ENCODE measurements at places on chromosomes 5 and 9.

DNA sequence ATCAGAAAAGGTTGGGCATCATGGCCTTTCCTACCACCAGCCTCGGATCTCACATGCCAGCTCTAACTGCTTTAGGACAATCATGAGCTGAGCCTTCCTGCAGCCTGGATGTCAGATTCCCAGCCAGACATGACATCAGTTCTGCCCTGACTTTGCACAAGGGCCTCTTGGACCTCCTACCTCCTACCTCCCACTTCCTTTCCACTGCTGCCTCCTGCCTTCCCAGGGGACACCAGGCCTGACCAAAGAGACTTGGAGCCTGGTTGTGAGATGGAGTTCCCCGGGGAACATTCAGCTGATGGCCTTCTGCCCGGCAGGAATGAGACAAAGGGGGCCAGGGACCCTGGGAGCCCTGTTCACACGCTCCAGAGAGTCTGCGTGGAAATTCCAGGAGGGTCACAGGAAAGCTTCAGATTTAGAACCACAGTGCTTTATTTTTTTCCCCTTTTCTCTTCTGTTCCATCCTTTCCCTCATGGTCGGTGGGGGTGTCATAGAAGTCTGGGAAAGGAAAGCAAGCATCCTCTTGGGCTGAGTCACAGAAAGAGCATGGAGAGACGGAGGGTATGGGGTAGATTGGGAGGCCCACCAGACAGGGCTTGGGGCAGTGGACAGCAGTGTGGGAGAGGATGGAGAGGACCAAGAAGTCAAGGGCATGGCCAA lies 35.4 kb upstream of the IL17B start:
- no peak for DNase-seq

DNA sequence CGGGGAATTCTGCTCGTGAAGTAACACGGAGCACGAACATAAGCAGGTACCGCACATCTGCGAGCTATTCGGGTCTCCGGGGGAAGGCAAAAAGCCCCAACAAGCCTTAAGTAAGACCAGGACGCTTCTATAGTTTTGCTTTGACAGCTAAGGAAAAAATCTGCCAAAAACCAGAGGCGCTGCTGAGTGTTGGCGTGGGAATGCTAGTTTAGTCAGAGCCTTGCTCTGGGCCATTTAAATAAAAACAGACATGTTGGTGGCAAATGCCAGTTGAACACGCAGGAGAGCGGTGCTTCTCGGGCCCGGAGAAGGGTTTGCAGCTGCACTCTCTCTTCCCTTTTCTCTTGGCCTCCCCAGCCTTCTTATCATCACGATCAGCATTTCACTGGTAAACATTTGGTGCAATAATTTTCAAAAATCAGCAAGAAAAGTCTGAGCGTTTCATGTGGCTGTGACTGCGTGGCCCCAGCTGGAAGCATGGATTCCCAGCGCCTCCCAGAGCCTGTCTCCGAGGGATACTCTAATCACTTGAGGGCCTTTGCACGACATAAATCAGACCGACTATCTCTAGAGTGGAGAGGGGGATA lies 6.4 kb upstream of the NOTCH1 start:
- DNase-seq = no peak

DNA sequence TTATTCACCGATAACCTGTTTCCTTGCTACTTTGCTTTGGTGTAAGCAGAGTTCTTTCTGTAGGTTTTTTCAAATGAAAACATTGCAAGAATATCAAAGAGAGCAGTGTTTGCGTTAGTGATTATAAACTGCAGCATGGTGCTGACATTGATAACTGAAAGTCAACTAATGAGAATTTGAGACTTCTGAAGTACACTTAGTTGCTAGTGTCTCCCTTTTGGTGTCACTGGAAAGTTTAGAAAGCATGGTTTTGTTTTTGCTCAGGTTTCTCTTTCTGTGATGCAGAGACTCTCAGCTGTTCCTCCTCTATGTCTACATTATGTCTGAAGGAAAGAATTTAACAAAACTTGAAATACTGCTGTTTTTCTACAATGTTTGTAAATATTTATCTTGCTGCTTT lies 80.2 kb upstream of the ZNF169 start:
- no peak for DNase-seq

DNA sequence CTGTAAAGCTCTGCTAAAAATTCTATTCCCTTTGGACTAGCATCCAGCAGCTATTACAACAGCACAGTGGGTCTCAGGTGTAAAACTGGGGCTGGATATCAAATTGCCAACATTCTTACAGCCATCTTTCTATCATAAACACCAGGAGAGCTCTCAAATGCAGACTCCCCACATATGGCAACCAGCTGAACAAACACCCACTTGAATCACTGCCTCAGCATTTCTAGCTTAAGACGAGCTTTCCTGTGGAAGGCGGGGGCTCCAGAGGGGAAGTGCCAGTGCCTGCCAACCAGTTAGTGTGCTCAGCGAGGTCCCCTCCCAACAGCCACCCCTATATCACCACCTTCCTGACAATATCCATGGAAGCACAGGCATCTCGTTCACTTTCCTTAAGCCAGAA lies 62.2 kb downstream of the IPPK start:
- DNase-seq = no peak

GRCh38 chr5:126358525-126358924 lies 64.7 kb upstream of the GRAMD2B start:
- DNase-seq = no peak

DNA sequence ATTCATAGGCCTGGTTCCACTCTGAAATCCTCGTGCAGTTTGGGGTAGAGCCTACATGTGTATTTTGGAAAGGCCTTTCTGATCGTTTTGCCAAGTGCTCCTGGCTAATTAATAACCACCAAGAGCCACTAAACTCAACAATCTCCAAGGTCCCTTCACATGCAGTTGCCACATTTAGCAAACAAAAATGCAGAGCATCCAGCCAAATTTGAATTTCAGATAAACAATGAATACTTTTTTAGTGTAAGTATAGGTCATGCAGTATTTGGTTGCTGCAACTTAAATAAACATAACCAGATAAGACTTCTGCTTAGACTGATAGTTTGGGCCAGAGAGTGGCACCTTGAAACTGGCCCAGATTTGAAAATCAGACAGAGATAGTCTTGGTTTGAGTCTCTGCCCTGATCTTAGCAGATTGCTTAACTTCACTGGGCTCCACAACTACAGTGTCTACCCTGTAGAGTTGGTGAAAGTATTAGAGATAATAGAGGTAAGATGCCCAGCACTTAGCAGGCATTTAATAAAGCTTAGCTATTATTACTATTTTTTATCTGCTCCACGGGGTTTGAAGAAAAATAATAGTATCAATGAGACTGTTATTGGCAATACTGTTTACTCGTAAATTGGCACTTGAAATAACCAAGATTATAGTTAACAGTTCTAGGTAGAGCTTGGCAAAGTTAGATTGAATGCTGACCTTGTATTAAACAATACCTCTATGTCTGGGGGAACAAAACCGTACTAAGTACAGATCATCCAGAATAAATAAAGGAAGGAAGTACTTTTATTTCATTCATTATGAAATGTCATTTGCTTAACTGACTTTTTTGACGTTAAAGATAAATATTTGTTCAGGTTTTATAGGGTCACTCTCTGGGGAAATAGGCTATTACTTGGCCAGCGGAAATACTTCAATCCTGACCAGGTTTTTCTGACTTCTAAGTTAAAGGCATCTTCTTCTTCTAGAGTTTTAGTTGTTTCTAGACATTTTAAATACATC lies 274.8 kb downstream of the DOCK8 start:
- DNase-seq = no peak

DNA sequence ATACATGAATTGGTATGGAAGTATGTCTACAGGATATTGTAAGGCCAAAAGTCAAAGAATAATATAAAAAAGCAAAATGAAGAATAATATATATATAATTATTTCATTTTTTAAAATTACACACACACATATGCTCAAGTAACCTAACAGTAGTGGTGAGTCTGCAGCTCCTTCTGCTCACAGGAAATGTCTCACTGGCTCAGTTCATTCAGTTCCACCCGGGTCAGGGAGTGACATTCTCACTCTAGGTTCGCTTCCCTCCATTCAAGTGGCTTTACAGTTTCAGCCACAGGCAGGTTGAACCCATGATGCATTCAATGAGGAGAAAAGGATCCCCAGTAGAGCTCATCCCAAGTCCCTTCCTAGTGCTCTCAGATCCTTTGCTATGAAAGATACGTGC lies 90.8 kb downstream of the SUSD1 start:
- no peak for DNase-seq

GRCh38 chr9:76403352-76403751 lies 9.1 kb upstream of the RFK start:
- no peak for DNase-seq

- no peak for DNase-seq
Observed at GRCh38 chr9:137759649-137760321, 117.8 kb upstream of the CACNA1B start.

- no peak for DNase-seq
Observed at GRCh38 chr5:35026280-35026840, 21.4 kb downstream of the AGXT2 start.

DNA sequence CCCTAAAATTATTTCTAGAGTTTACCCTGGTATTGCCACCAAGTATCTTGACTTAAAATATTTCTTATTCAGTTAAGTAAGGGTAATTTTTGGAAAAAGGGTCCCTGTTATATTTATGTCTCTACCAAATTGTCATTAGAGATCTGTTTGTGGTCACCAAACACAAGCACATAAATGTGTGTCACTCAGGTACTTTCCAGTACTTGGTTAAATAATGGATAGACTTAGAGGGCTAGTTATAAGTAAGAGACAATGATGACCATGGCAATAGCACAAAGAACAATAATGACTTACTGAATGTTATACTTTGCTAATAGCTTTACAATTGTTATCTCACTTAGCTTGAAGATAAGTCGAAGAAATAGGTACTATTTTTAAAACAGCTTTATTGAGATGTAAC lies 9.0 kb downstream of the ADAMTS16 start:
- DNase-seq = no peak

- DNase-seq = no peak
Observed at GRCh38 chr5:126487596-126487995, 64.4 kb downstream of the GRAMD2B start.

DNA sequence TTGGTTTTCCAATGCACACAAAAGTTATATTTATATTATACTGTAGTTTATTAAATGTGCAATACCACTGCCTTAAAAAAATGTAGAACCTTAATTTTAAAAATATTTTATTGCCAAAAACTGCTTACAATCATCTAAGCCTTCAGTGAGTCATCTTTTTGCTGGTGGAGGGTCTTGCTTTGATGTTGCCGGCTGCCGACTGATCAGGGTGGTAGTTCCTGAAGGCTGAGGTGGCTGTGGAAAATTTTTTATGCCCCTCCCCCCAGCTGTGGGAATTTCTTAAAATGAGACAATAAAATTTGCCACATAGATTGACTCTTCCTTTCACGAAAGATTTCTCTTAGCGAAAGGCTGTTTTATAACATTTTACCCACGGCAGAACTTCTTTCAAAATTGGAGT lies 75.9 kb upstream of the SLC25A51 start:
- DNase-seq = no peak

DNA sequence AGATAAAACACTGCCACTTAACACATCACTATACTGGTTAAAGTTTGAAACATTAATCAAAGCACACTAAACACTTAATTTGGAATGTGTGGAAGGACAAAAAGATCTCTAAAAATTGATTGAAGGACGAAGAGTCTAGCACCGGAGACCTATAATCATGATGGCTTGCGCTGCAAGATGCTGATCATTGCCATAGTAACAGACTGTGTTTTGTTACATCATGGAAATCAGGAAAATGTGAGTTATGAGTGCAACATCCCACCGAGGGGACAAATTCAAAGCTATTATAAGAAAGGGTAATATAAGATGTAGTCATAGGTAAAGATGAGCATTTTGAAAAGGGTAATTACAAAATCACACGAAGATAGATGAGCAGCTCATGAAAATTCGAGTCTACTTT lies 278.8 kb upstream of the CTNND2 start:
- no peak for DNase-seq

DNA sequence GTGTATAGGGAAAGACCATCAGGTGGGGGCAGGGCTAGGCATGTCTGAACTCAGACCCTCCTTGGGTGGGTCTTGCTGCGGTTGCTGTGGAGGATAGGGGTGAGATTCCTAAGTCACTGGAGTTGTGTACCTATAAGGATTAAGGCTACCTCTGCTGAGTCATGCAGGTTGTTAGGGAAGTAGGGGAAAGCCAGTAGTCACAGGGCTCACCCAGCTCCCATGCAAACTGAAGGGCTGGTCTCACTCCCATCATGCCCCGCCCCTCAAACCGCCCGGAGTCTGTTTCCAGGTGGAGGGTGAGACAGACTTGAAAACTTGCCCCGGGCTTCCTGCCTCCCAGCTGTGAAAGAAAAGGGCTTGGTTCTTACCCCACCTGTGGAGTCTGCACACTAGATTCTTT lies 161.8 kb downstream of the CAVIN4 start:
- no peak for DNase-seq

DNA sequence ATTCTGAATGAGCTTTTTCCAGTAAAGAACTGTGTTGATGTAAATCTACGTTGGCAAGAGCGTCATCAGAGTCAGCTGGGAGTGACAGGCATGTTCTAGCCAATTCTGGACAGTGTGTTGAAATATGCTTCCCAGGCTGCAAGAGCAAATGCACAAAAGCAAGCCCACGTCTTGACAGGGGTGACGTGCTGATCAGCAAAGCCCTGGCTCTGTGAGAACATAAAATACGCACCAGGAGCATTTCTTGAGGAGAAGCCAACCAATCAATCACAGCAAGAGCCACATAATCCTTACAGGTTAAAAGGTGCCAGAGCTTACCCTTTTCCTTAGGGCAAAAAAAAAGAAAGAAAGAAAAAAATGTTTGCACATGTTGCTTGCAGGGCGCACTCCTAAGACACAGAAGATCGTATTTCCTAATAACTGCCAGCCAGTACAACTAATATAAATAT lies 148.1 kb downstream of the PDE4D start:
- DNase-seq = peak; percentile 32

DNA sequence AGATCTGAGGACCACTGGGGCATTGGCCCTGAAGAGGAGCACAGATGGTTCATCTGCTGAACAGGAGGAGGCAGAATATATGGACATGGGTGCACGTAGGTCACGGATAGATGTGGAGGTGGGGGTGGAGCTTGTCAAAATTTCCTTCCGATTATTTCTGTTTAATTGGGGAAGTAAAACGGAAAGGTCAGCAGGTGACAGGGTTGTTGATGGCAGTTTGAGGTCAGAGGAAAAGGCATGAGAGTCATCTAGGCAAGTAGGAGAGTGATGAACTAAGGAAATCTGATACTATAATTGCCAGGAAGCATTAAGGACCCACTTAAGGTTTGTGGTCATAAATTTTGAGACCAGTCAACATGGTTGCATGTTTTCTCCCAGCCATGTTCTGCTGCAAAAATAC lies 8.4 kb upstream of the FAM81B start:
- no peak for DNase-seq

- DNase-seq = peak; percentile 9
Observed at GRCh38 chr9:86242071-86242470, 17.4 kb downstream of the C9orf153 start.

DNA sequence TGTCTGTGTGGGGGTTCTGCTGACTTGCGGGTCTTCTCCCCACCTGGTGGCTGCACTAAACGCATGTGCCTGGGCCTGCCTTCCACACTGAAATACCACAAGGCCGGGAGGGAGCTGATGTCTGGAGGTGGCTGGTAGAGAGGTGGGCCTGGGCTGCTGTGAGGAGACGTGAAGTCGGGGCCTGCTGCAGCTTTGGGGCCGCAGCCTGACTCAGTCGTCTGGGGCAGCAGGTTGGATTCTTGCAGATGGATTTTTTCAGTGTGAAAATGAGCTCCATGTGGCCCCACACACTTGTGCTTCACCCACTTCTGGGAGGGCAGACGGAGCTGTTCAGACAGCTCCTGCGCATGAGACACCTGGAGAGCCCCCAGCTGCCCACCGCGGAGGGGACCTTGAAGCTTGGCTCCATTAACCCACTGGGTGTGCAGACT lies 29.3 kb downstream of the COL5A1 start:
- no peak for DNase-seq

- DNase-seq = no peak
Observed at GRCh38 chr9:116450378-116451139, 236.5 kb upstream of the TRIM32 start.
